Activated T-cell treated with anti-CD3 and anti-CD28 coated beads, Interleukin-2, amount 50 U/mL, for 72 hours (primary cell): ENCODE measurements at places on chromosomes 6 and 20. TPM values are rescaled to one million over a fixed set of nuclear protein-coding genes. Genes with fewer than 3 reads are reported as not detected.
A peak's percentile ranks its signal among the peaks of the same experiment; 100 is the strongest.

- H3K4me1 ChIP-seq: peaks cover 20% of the 10 kb centered on the region
- peak within 1 kb of the TSS; percentile 88 for H3K4me3 ChIP-seq
- H3K27ac ChIP-seq: no peak within 1 kb of the TSS
- H3K27me3 ChIP-seq: peaks cover 17% of the 10 kb centered on the region
- peak; percentile 63 for DNase-seq
Observed at GRCh38 chr20:17530716-17531664, at the start of gene BFSP1. Gene BFSP1, minus strand, starts transcription at chr20:17531379. Its CDS starts 50 bp downstream, at chr20:17531329.

GRCh38 chr6:166541876-166542579 is 44.5 kb downstream of the RAMACL start:
- no peak for DNase-seq
- no peaks in the 10 kb centered on the region for H3K27me3 ChIP-seq
- peak overlapping the region; percentile 85 for H3K27ac ChIP-seq
- H3K36me3 ChIP-seq: no peaks in the 10 kb centered on the region
- H3K4me1 ChIP-seq: peaks cover 25% of the 10 kb centered on the region
- peak overlapping the region; percentile 74 for H3K4me3 ChIP-seq

- H3K36me3 ChIP-seq: no peaks in the 10 kb centered on the region
- H3K4me1 ChIP-seq: no peaks in the 10 kb centered on the region
- H3K27me3 ChIP-seq: no peaks in the 10 kb centered on the region
- no peak overlapping the region for H3K27ac ChIP-seq
Observed at GRCh38 chr6:119978274-119978889, 628.8 kb upstream of the MAN1A1 start.

DNA sequence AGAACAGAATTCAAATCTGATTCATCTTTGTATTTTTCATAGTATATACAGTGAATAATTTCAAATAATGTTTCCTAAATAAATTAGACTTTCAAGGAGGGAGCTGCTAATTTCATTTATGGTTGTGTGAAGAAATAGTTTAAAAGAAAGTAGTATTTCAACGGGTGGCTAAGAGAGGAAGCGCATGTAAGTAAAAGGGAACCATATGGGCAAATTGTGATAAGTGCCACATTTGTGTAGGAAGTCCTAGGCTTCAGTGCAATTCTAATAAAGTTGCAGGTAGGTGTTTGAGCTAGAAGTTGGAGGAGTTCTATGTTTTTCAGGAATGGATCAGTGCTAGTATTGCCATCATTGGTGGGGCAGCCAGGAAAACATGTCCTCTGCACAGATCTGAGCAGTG is 178.8 kb upstream of the PRDM1 start:
- no peaks in the 10 kb centered on the region for H3K4me1 ChIP-seq
- H3K36me3 ChIP-seq: no peaks in the 10 kb centered on the region
- H3K27ac ChIP-seq: no peak overlapping the region
- no peak overlapping the region for H3K4me3 ChIP-seq
- no peak for DNase-seq

- H3K4me1 ChIP-seq: peaks cover 9% of the 10 kb centered on the region
- H3K27ac ChIP-seq: no peak overlapping the region
- H3K27me3 ChIP-seq: peaks cover 55% of the 10 kb centered on the region
- peaks cover 1% of the 10 kb centered on the region for H3K36me3 ChIP-seq
- no peak for DNase-seq
Observed at GRCh38 chr20:47789081-47789763, 3.9 kb upstream of the SULF2 start.

GRCh38 chr6:33344701-33345697 is 27.5 kb upstream of the ZBTB22 start:
- DNase-seq: peak; percentile 59
- H3K4me1 ChIP-seq: peaks cover 22% of the 10 kb centered on the region
- H3K27me3 ChIP-seq: no peaks in the 10 kb centered on the region
- H3K36me3 ChIP-seq: no peaks in the 10 kb centered on the region

DNA sequence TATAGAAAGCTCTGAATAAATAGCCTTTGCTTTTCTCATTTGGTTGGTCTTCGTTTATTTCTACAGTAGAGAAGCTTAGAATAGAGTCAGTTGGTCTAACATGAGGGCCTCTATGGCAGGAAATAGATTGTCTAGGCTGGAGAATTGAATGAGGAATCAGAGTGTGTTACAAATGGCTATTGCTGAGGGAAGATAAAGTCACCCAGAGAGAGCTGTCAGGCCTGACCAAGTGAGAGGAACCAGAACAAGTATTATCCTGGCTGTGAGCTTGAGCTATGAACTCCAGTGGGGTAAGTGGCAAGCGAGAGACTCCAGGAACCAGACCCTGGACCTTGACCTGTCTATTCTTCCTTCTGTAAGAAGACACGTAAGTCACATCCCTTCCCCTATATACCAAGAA is 353.1 kb downstream of the CD83 start:
- H3K27me3 ChIP-seq: no peaks in the 10 kb centered on the region
- peaks cover 15% of the 10 kb centered on the region for H3K4me1 ChIP-seq
- no peak overlapping the region for H3K4me3 ChIP-seq

- H3K36me3 ChIP-seq: peaks cover 3% of the 10 kb centered on the region
- peaks cover under 1% of the 10 kb centered on the region for H3K4me1 ChIP-seq
- no peak overlapping the region for H3K27ac ChIP-seq
- no peak for DNase-seq
- no peaks in the 10 kb centered on the region for H3K27me3 ChIP-seq
Observed at GRCh38 chr6:35742842-35743241, 6.0 kb downstream of the ARMC12 start.

GRCh38 chr6:119497988-119498727 is 148.6 kb upstream of the MAN1A1 start:
- no peaks in the 10 kb centered on the region for H3K4me1 ChIP-seq
- DNase-seq: no peak
- H3K36me3 ChIP-seq: no peaks in the 10 kb centered on the region
- no peak overlapping the region for H3K4me3 ChIP-seq
- peaks cover 6% of the 10 kb centered on the region for H3K27me3 ChIP-seq

Gene SH3BGRL2
- total RNA-seq: 0.62 TPM

DNA sequence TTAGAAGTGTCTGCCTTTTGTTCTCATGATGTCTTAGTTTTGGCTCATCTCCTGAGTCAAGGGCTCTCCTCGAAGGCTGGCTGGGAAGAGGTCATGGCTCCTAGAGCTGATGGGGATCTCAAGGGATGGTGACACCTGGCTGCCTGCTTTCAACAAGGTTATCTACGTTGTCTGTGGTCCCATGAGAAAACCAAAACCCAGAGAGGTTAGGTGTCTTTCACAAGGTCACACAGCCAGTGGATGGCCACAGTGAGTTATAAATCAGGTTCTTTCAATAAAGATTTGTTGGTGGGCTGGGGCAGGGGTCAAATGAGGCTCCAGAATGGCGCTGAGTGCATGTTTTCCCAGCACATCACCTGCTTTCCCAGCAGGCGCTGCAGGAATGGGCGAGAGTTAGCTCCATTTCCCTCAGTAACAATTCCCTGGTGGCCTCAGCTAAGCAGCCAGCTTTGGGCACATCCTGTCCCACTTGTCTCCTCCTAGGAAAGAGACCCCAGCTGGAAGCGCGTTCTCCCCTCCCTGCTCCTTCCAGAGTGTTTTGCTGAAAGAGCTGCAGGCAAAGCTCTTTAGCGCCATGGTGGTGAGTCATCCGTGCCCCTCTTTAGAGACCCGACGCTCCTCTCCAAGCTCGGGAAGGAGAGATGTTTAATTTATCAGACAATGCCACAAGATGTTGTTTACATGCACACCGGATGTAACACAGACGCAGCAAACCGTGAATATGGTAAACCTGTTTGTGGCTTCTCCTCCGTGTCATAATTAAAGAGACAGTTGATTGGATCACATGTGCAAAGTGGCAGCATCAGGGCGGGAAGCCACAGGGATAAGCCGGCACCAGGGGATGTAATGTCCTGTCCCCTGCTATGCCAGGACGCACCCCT is 109.7 kb downstream of the LRFN2 start:
- no peaks in the 10 kb centered on the region for H3K36me3 ChIP-seq
- no peak overlapping the region for H3K27ac ChIP-seq
- no peaks in the 10 kb centered on the region for H3K27me3 ChIP-seq

Gene SRXN1
- total RNA-seq: 5.6 TPM

- H3K27ac ChIP-seq: no peak overlapping the region
- no peak overlapping the region for H3K4me3 ChIP-seq
- DNase-seq: no peak
- peaks cover 42% of the 10 kb centered on the region for H3K27me3 ChIP-seq
Observed at GRCh38 chr6:1347161-1347560, 35.3 kb downstream of the FOXQ1 start.

Gene PCK1
- not detected for total RNA-seq

DNA sequence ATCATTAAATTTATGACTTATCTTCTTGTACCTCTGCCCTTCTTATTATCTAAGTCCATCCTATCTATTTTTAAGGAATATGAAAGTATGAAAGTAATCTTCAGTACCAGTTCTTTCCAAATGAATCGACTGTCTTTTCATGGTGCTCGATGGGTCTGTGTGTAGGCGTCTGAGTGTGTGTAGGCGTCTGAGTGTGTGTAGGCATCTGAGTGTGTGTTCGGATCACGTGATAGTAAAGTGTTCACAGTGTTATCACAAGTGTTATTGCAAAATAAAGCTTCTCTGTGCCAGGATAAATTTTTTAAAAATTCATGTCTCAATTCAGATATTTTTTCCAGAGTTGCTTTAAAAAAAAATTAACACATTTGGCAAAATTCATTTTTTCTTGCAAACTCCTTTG is 58.3 kb downstream of the BMP6 start:
- H3K36me3 ChIP-seq: no peaks in the 10 kb centered on the region
- H3K27ac ChIP-seq: no peak overlapping the region
- H3K27me3 ChIP-seq: peaks cover 29% of the 10 kb centered on the region
- H3K4me3 ChIP-seq: no peak overlapping the region

DNA sequence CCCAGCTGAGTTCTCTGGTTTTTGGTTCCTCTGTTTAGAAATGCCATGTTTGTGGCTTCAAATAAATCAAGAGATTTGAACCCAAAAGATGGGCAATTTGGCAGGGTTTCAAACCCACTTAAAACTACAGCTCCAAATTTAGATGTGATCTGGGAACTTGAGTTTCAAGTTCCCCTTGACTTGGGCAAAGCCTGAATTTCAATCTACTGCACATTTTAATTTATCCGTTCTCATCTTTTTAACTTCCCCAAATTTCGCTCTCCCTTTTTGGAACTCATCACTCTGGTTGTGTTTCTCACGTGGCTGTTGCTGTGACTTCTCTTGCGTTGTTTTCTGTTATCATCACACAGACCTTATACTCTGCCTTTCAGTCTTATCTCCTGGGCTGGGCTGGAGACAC is 230.9 kb downstream of the CDC5L start:
- DNase-seq: no peak
- no peak overlapping the region for H3K27ac ChIP-seq
- no peaks in the 10 kb centered on the region for H3K4me1 ChIP-seq
- no peaks in the 10 kb centered on the region for H3K27me3 ChIP-seq

GRCh38 chr6:118669561-118669960 is 18.2 kb upstream of the CEP85L start:
- H3K36me3 ChIP-seq: peaks cover 4% of the 10 kb centered on the region
- H3K4me1 ChIP-seq: peaks cover 84% of the 10 kb centered on the region
- no peak overlapping the region for H3K4me3 ChIP-seq
- H3K27me3 ChIP-seq: no peaks in the 10 kb centered on the region
- DNase-seq: no peak
- H3K27ac ChIP-seq: no peak overlapping the region

Gene NAPB
- total RNA-seq: 14.2 TPM

DNA sequence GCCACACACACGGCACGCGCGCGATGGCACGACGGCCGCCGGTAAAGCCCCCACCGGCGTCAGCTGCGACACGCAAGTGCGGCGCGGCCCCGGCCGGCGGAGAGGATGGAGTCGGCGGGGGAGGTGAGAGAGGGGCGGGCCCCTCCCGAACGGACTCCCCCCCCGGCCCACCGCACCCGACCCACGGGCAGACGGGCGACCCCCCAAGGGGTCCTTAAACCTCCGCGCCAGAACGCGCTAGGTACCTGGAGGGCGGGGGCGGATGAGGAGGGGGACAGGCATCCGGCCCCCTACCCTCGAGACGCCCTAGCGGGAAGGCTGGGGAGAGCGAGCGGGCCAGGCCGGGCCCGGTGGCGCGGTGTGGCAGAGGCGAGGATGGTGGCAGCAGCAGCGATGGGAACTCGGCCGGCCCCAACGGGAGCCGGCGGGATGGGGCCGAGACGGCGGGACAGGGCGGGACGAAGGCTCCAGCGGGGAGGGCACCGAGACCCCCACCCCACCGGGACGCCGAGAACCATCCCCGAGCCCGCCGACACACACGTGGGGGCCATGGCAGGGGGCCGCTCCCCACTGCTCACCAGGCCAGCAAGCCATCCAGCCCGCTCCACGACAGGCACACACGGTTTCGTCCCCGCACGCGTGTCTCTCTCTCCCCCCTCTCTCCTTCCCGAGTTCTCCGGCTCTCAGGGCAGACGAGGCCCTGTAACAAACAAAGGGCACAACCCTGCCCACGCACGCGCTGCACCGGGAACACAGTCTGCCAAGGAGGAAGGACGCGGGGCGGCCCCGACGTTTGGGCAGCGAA is 1515.4 kb upstream of the DEFB115 start:
- peaks cover 4% of the 10 kb centered on the region for H3K36me3 ChIP-seq
- H3K4me1 ChIP-seq: no peaks in the 10 kb centered on the region
- H3K27me3 ChIP-seq: no peaks in the 10 kb centered on the region
- no peak for DNase-seq

- no peak overlapping the region for H3K4me3 ChIP-seq
- no peak for DNase-seq
- no peaks in the 10 kb centered on the region for H3K27me3 ChIP-seq
- no peak overlapping the region for H3K27ac ChIP-seq
Observed at GRCh38 chr6:104123227-104123626, 736.5 kb downstream of the HACE1 start.

Gene RAB44
- total RNA-seq: 0.09 TPM
